ENCODE measurements at places on chromosomes 6 and 20. TPM values are rescaled to one million over a fixed set of nuclear protein-coding genes. Genes with fewer than 3 reads are reported as not detected.

Gene SPATA25
- 1.4 TPM for total RNA-seq

Gene ZSCAN12
- total RNA-seq: 13.3 TPM

Gene FLRT3
- 90.0 TPM for total RNA-seq

Gene GHRH
- not detected for total RNA-seq

Gene KHDC1L
- not detected for total RNA-seq

Gene PLA2G7
- total RNA-seq: 0.68 TPM

Gene RIMS1
- total RNA-seq: 1.1 TPM

Gene GNMT
- 0.29 TPM for total RNA-seq

Gene CTCFL
- total RNA-seq: 1.5 TPM
